ENCODE measurements at places on chromosomes 12 and 14. TPM values are rescaled to one million over a fixed set of nuclear protein-coding genes. Genes with fewer than 3 reads are reported as not detected.

The MYO1H gene
- not detected for total RNA-seq

The MSRB3 gene
- 91.8 TPM for total RNA-seq

The EXOC5 gene
- 62.9 TPM for total RNA-seq

The CEBPE gene
- not detected for total RNA-seq

The ISM2 gene
- total RNA-seq: 3.2 TPM

The GPD1 gene
- total RNA-seq: 0.20 TPM

The LRTM2 gene
- total RNA-seq: not detected

The TSHR gene
- total RNA-seq: not detected

The APPL2 gene
- 56.4 TPM for total RNA-seq

The AQP2 gene
- not detected for total RNA-seq

The ZFYVE21 gene
- total RNA-seq: 72.9 TPM

The TAS2R50 gene
- total RNA-seq: 2.9 TPM

The DPPA3 gene
- total RNA-seq: not detected

The COCH gene
- total RNA-seq: 0.46 TPM

The ARHGAP9 gene
- 0.33 TPM for total RNA-seq

The PTHLH gene
- 1.6 TPM for total RNA-seq

The SP7 gene
- total RNA-seq: not detected

The SALL2 gene
- total RNA-seq: 5.0 TPM

The FIGNL2 gene
- total RNA-seq: under 0.01 TPM

The SLC5A8 gene
- total RNA-seq: not detected

The WBP11 gene
- 21.6 TPM for total RNA-seq

The MFAP5 gene
- 37.3 TPM for total RNA-seq

The SAMD15 gene
- total RNA-seq: 1.7 TPM

The HOXC10 gene
- not detected for total RNA-seq

The PIWIL1 gene
- not detected for total RNA-seq

The RNASE2 gene
- total RNA-seq: not detected

The ASCL1 gene
- total RNA-seq: not detected

The PLA2G1B gene
- total RNA-seq: not detected

The PHETA1 gene
- total RNA-seq: 7.0 TPM

The GNG2 gene
- 43.6 TPM for total RNA-seq

The SLC25A47 gene
- 0.07 TPM for total RNA-seq

The KIF5A gene
- 2.1 TPM for total RNA-seq

The MORN3 gene
- 0.86 TPM for total RNA-seq

The LRR1 gene
- 8.0 TPM for total RNA-seq

The C14orf132 gene
- total RNA-seq: 20.6 TPM

The FAM181A gene
- not detected for total RNA-seq

The PROX2 gene
- not detected for total RNA-seq

The TAS2R8 gene
- total RNA-seq: not detected

The RPL10L gene
- total RNA-seq: not detected

The MMAB gene
- 20.3 TPM for total RNA-seq

The LRRC10 gene
- not detected for total RNA-seq

The TBC1D30 gene
- 0.33 TPM for total RNA-seq

The CPNE6 gene
- total RNA-seq: not detected

The SSTR1 gene
- total RNA-seq: 6.2 TPM

The ADCY4 gene
- 3.3 TPM for total RNA-seq

The OTX2 gene
- total RNA-seq: not detected

The VRTN gene
- total RNA-seq: not detected

The SIX4 gene
- 10.9 TPM for total RNA-seq

The NYNRIN gene
- 6.9 TPM for total RNA-seq

The AKAP5 gene
- total RNA-seq: 0.20 TPM

The CLEC6A gene
- total RNA-seq: not detected

The OSBPL8 gene
- total RNA-seq: 111 TPM
